ENCODE measurements at places on chromosomes 7 and 10.

DNA sequence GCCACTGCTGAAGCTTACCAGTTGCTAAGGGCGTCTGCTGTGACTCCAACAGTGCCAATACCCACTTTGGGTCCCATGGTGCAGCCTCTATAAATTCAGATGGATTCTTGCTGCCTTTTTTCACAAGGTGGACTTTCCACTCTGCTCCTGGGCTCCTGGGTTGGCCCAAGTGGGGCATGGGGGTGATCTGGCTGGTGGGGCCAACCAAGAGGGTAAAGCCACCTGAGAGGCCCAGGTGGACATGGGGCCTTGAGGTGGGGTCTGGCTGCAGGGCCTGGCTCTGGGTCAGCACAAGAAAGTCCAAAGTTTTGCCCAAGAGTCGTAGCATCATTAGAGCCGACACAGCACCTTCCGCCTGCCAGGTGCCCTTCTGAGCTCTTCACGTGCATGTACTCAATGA lies 105.2 kb upstream of the KDM7A start:
- no peak for DNase-seq
- no peaks in the 10 kb centered on the region for H3K4me1 ChIP-seq
- no peak overlapping the region for H3K27ac ChIP-seq
- H3K4me3 ChIP-seq = no peak overlapping the region

GRCh38 chr10:70863470-70864160 lies 24.8 kb downstream of the PCBD1 start:
- peaks cover 25% of the 10 kb centered on the region for H3K36me3 ChIP-seq
- no peak overlapping the region for H3K4me3 ChIP-seq
- H3K4me1 ChIP-seq = peaks cover 21% of the 10 kb centered on the region
- peaks cover 5% of the 10 kb centered on the region for H3K27me3 ChIP-seq

DNA sequence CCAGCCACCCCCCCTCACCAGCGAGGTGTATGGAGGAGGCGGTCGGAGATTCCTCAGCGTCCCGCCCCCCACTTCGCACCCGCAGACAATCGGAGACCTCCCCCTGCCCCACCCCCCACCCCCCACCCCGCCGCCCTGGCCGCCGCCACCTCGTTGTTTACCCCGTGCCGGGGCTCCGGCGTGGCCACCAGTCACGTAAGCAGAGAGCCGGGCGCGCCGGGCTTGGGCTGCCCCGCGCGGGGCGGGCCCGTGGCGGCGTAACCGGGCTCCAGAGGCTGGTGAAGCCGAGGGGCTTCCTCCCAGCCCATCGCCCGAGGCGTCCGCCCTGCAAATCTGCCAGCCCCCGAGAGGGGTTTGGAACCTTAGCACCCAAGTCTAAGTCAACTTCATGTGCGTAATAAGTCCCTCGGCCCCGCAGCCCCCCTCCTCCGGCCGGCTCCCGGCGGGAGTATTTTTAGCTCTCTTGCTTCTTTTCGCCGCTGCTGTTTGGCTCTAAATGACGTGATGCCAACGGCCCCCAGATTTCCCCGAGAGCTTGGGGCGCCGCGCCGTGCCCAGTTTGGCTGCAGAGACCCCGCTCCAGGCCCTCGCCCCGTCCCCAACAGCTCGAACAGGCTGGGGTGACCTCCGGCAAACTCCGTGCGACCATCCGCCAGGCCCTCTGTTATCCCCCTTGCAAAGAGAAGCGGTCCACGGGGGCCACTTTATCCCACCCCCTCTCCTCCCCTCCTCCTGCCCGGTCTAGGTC lies 2.7 kb downstream of the MXI1 start:
- H3K4me1 ChIP-seq = peaks cover 30% of the 10 kb centered on the region
- peaks cover 9% of the 10 kb centered on the region for H3K36me3 ChIP-seq
- peak overlapping the region; percentile 95 for H3K4me3 ChIP-seq
- DNase-seq = peak; percentile 48
- H3K27ac ChIP-seq = no peak overlapping the region

DNA sequence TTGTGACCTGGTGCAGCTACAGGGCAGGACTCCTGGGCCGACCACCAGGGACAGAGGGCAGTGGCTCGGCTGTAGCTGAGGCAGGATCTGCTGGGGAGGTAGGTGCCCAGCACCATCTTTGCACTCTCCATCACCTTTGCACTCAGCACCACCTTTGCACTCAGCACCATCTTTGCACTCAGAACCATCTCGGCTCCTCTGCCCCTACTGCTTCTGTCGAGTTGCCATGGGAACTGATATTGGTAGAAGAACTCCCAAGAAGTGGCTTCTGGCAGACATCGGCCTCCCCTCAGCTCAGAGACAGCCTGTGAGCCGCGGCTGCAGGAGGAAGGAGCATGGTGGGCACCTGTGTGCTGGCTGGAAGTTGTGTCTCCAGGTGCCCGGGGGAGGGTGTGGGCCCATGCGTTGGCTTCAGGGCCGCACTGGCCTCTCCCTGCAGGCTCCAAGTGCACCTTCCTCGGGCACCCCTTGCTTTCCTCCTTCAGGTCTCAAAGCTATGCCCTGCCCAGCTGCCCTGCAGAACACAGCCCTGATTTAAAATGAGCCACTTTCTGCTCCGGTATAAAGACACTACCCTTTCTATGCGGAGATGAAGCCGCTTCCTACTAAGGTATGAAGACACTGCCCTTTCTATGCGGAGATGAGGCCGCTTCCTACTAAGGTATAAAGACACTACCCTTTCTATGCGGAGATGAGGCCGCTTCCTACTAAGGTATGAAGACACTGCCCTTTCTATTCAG lies 514.5 kb downstream of the PTPRN2 start:
- no peak for DNase-seq
- no peaks in the 10 kb centered on the region for H3K4me1 ChIP-seq
- H3K36me3 ChIP-seq = peaks cover 31% of the 10 kb centered on the region
- H3K4me3 ChIP-seq = no peak overlapping the region

DNA sequence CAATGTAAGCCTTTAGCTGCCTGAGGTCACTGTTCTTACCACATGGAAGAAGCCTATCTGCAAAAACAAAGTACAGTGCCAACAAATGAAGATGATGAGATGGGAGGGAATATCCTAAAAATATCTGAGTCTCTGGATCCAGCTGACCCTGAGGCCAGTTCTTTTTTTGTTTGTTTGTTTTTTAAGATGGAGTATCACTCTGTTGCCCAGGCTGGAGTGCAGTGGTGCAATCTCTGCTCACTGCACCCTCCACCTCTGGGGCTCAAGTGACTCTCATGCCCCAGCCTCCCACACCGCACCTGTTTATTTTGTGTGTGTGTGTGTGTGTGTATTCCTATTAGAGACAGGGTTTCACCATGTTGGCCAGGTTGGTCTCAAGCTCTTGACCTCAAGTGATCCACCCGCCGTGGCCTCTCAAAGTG lies 44.9 kb downstream of the HYCC1 start:
- no peak overlapping the region for H3K4me3 ChIP-seq
- H3K36me3 ChIP-seq = peaks cover 4% of the 10 kb centered on the region
- no peaks in the 10 kb centered on the region for H3K27me3 ChIP-seq
- no peak overlapping the region for H3K27ac ChIP-seq

- no peak for DNase-seq
- no peaks in the 10 kb centered on the region for H3K4me1 ChIP-seq
- no peaks in the 10 kb centered on the region for H3K36me3 ChIP-seq
Measured at GRCh38 chr10:92149261-92149660, 141.6 kb downstream of the CPEB3 start.

- peaks cover 3% of the 10 kb centered on the region for H3K27me3 ChIP-seq
- H3K27ac ChIP-seq = no peak overlapping the region
- H3K4me1 ChIP-seq = no peaks in the 10 kb centered on the region
- H3K4me3 ChIP-seq = no peak overlapping the region
- no peak for DNase-seq
Measured at GRCh38 chr7:94313926-94314325, 80.8 kb upstream of the COL1A2 start.

DNA sequence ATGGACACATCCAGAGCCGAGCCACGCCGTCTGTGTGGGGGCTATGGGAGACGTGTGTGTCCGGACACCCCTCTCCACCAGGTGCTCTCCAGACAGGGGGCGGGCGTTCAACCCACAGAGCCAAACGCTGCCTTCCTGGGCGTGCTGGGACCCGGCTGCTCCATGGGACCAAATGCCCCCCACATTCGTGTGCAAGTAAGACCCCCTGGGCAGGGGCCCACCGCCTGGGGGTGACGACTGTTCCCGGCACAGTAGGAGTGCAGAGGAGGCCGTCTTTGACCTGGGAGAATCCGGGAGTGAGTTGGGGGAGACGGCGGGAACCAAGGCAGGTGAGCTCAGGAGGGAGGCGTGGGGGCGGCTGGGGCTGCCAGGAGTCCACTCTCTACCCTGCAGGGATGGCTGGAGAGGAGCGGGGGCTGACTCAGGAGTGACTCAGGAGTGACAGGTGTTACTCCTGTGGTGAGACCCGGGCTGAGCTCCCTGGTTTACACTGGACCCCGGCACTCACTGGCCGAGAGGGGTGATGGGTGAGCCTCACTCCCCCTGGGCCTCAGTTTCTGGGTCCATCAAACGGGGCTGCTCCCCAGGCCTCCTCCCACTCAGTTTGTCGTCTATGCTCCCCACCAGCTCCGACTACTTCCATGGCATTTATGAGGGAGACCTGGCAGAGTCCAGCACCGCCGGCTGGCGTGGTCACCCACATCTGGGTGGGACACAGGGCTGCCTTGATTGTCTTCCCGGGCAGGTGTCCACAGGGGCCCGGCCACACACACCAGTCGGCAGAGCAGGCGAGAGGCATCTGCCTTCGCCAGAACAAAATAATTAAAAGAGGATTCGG lies 95.0 kb downstream of the MICALL2 start:
- H3K36me3 ChIP-seq = peaks cover 3% of the 10 kb centered on the region
- no peak for DNase-seq
- no peaks in the 10 kb centered on the region for H3K4me1 ChIP-seq
- peaks cover 11% of the 10 kb centered on the region for H3K27me3 ChIP-seq

DNA sequence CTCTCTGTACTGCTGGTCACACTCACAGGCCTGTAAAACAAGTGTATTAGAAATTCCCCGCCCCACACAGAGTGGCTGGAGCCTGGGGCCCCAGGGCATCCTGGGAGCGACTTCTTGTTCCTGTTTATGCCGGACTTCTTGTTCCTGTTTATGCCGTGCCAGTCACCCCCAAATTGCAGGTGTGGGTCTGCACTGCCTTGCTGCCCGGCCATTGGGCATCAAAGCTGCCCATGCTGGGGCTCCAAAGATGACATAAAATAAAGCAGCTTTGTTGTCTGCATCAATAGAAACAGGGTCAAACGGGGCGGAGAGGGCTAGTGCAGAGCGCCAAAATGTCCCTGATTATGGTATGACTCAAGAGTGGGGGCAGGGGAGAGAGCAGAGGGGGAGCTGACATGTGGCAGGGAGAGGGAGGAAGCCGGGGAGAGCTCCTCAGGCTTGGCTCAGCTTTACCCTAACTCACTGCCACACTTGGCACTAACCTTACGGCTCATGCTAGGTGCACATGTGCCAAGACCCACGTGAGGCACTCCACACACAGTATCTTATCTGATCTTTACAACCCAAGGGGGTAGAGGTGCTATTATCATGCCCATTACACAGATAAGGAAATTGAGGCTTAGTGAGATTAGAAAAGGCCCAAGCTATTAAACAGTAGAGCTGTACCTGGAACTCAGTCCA lies 98.4 kb downstream of the PIP4K2A start:
- peaks cover 84% of the 10 kb centered on the region for H3K4me1 ChIP-seq
- no peak for DNase-seq
- peaks cover 29% of the 10 kb centered on the region for H3K36me3 ChIP-seq
- peak overlapping the region; percentile 22 for H3K27ac ChIP-seq

GRCh38 chr7:124542476-124542875 lies 223.1 kb downstream of the GPR37 start:
- H3K27ac ChIP-seq = no peak overlapping the region
- H3K4me1 ChIP-seq = no peaks in the 10 kb centered on the region
- DNase-seq = no peak
- H3K36me3 ChIP-seq = no peaks in the 10 kb centered on the region
- no peaks in the 10 kb centered on the region for H3K27me3 ChIP-seq
- H3K4me3 ChIP-seq = no peak overlapping the region

GRCh38 chr7:6234384-6234783 lies 38.0 kb downstream of the CYTH3 start:
- no peak for DNase-seq
- H3K27ac ChIP-seq = no peak overlapping the region
- H3K36me3 ChIP-seq = no peaks in the 10 kb centered on the region
- no peak overlapping the region for H3K4me3 ChIP-seq

DNA sequence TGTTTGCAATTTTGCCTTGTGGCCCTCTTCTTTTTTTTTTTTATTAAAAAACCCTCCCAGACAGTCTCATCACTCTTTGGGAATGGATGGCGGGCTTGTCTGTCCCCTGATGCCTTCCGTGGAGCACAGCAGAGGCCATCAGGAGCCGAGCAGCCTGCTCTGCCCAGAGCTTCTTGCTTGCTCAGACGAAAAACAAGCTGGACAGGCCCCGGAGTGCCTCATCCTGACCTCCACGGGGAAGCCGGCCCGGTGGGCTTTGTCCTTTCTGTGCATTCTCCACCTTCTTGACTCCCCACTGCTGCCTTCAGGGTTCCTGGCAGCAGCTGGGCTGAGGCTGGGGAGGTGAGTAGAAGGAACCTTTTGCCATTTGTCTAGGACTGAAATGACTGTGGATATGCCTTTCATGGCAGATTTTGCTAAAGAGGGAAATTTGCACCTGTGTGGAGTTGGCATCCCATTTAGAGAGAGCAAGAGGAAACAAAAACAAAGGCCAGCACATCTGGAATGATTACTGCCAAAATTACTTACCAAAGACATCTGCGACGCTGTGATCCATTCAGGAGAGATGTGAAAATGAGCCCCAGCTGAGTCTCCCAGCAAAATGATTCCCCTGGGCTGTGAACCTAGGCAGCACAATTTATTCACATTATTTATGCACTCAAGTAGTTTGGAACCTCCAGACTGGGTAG lies 108.3 kb downstream of the AOAH start:
- H3K4me3 ChIP-seq = no peak overlapping the region
- H3K27ac ChIP-seq = no peak overlapping the region

DNA sequence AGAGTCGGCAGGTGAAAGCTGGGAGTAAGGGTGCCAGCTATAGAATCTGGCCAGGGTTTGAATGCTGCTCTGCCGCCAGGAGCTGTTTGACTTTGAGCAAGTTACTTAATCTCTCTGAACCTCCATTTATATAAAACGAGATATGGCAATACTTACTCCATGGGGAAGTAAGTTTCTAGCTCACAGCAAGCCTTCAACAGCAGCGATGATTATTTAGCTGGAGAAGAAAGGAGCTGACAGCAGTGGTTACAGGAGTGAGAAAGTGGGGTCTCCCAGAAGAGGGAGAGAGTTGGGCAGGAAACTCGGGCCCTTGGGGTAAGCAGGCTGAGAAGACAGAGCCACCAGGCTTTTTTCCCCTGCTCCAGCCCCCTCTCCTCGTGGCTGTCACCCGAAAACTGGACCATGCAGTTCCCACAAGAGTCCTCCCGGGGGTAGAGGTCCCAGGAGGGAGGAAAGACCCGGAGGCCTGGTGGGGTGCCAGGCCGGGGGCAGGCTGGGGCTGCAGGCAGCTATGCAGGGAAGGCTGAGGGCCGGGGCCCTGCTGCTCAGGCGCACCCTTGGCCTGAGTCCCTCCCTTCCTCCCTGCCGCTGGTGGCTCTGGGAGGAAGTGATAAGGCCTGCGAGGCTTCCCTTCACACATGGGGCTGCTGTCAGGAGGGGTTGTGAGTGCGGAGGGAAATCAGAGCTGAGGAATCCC lies 3.5 kb downstream of the NOS3 start:
- peak overlapping the region; percentile 84 for H3K4me3 ChIP-seq
- H3K4me1 ChIP-seq = peaks cover 16% of the 10 kb centered on the region
- DNase-seq = peak; percentile 68
- peaks cover 12% of the 10 kb centered on the region for H3K27me3 ChIP-seq
- peak overlapping the region; percentile 72 for H3K27ac ChIP-seq

GRCh38 chr10:15378569-15378968 lies 7.5 kb upstream of the FAM171A1 start:
- no peak for DNase-seq
- H3K27ac ChIP-seq = no peak overlapping the region
- H3K4me1 ChIP-seq = peaks cover 21% of the 10 kb centered on the region
- H3K4me3 ChIP-seq = no peak overlapping the region
- no peaks in the 10 kb centered on the region for H3K27me3 ChIP-seq
